ENCODE measurements at places on chromosomes 6 and 20.

- DNase-seq, result no peak
Measured at GRCh38 chr6:18405477-18406293, 18.5 kb downstream of the RNF144B start.

DNA sequence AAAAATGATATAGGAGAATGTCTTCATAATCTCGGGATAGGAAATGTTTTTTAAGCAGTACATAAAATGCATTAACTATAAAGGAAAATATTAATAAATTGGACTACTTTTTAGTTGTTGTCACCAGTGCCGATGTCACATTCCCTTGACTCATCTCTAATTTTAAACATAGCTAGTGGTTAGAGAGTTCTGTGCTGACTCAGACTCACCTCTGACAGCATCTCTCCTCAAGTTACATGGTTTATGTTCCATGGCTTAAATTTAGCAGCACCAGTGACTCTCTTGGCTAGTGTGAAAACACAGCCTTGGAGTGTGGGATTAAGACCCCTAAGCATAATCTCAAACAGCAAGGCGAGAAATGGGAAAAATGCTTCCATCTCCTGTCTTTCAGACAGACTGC is 311.8 kb upstream of the MMS22L start:
- no peak for DNase-seq

DNA sequence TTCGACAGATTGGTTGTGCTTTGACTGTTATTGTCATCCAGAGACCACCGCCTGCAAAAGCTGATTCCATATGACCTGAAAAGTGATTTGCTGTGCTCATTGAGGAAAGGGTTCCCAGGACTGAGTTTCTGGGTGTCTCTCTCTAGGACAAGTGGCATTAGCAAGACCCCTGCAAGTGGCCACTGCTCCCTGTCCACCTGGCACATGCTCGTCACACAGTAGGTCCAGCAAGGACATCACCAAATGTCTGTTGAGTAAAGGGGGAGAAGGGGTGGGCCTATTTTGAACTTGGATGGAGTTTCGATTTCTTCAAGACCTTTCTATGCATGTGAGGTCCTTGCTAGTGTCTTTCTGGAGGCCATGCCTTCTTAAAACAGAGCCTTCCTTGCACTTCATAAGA is 48.9 kb upstream of the IYD start:
- DNase-seq, result no peak

- DNase-seq, result no peak
Measured at GRCh38 chr20:36105711-36106226, 48.8 kb upstream of the EPB41L1 start.

DNA sequence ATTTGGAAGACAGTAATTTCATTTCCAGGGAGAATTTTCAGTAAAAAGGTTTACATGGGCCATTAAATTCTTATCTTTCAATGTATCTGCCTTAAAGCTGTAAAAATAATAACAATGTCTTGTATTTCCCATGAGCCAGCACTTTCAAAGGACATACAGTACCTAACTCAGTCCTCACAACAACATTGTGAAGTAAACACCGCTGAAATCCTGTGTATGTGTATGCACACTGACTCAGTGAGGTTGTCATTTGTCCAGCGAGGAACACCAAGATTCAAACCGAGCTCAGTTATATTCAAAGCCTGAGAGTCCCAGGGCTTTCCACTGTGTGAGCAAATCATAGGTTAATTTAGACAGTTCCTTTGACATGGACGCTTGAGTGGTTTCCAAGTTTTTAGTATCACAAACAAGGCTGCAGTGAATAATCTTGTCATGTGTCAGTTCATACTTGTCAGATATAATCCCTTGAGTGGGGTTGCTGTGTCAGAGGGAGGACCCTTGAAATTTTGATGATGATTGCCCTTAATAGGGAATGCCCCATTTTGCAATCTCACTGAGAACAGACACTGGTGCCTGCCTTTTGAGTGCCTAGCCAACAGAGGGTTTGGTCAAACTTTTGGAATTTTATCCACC is 50.0 kb upstream of the SLC22A23 start:
- no peak for DNase-seq

- no peak for DNase-seq
Measured at GRCh38 chr6:3263096-3263495, 4.3 kb downstream of the PSMG4 start.

GRCh38 chr6:14819001-14819400 is 426.9 kb upstream of the JARID2 start:
- DNase-seq, result no peak

DNA sequence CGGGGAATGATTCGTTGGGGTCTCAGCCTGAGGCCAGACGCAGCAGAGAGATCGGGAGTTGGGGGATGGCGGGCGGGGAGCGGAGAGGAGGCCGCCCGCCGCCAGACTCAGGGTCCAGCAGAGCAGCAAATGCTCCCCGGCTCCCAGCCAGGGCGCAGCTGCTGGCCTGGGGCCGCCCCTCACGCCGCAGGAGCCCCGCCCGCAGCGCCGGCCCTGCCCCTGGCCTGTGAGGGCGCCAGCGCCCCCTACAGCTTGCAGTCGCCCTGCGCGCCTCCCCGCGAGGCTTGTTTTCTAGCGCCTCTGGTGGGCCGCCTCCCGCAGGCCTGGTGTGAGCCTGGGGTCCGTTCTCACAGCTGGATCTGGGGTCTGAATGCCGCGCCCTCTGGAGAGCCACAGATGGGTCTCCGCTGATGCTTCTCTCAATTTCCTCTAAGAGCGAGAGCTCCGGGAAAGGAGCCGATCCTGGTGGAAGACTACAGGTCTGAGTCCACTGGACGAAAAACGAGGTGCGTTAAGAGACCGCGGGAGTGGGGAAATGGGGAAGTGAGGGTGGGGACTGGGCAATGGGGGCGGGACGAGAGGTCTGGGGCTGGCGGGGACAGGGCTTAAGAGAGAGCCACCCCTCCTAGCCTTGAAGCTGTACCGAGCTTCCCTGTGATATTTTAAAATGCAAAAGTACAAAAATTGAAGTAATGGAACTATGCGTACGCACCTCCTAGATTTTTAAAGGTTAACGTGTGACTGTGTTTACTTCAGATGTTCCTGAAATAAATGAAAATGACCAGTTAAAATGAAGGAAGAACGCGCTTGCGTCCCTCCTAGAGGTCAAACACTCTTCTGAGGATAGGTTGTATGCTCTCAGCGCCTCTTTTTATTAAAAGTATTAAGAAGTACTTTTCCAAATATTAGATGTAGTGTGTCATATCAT is 30.1 kb downstream of the TRIM38 start:
- peak; percentile 91 for DNase-seq

- DNase-seq, result no peak
Measured at GRCh38 chr20:60316476-60317158, 358.4 kb downstream of the CDH26 start.

GRCh38 chr6:36025932-36026327 is 1.5 kb upstream of the SLC26A8 start:
- no peak for DNase-seq

DNA sequence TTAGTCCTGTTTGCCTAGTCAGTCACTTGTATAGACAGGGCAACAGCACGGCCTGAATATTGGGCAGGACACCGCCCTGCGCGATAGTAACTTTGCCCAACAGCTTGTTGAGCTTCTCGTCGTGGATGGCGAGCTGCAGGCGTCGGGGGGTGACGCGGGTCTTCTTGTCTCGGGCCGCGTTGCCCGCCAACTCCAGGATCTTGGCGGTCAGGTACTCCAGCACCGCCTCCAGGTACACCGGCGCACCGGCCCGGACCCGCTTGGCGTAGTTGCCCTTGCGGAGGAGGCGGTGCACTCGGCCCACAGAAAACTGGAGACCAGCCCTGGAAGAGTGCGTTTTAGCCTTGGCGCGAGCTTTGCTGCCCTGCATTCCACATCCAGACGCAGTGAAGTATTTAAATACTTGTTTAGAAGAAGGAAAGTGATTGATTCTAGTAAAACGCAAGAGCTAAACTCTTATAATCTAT is 92.8 kb upstream of the BTN3A2 start:
- peak; percentile 31 for DNase-seq

GRCh38 chr6:108616973-108617372 is 56.3 kb downstream of the FOXO3 start:
- DNase-seq, result no peak

GRCh38 chr20:46994341-46994740 is 99.7 kb downstream of the EYA2 start:
- no peak for DNase-seq

- no peak for DNase-seq
Measured at GRCh38 chr6:160198606-160199211, 59.9 kb downstream of the SLC22A2 start.

- DNase-seq, result no peak
Measured at GRCh38 chr6:157106487-157106886, 216.8 kb downstream of the TMEM242 start.

DNA sequence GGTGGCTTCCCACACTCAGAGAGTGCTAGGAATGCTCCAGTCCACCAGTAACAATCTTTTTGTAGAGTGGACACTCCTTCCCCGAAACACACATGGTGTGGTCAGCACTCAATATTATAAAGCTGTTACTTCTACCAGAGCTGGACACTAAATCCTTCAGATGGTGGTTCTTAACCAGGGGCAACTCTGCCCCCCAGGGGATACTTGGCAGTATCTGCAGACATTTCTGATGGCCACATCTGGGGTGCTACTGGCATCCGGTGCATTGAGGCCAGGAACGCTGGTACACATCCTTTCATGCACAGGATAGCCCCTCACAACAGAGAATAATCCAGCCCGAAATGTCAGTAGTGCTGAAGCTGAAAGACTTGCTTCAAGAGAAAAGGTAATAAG is 124.4 kb downstream of the NFATC2 start:
- no peak for DNase-seq

- peak; percentile 79 for DNase-seq
Measured at GRCh38 chr20:59977086-59977485, 18.9 kb downstream of the CDH26 start.

GRCh38 chr20:52191916-52192718 is 538 bp upstream of the ZFP64 start:
- peak; percentile 26 for DNase-seq

GRCh38 chr20:13784271-13784892 is 337 bp downstream of the ESF1 start:
- no peak for DNase-seq

DNA sequence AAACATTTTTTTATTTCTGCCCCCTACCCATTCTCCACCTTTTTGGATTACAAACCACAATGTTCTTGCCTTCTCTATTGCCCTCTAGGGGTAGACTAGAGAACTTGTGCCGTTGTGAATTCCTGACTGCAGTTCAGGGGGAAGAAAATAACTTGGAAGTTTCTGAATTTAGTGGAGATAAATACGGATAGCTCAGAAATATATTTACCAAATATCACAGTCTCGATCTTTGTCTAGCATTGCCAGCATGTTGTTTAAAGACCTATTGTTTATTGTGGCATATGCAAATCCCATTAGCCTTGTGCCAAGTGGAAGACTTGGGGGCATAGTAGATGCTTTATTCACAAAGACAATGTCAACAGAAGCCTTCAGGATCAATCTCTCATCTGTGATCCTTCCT is 154.1 kb upstream of the MMS22L start:
- peak; percentile 94 for DNase-seq

DNA sequence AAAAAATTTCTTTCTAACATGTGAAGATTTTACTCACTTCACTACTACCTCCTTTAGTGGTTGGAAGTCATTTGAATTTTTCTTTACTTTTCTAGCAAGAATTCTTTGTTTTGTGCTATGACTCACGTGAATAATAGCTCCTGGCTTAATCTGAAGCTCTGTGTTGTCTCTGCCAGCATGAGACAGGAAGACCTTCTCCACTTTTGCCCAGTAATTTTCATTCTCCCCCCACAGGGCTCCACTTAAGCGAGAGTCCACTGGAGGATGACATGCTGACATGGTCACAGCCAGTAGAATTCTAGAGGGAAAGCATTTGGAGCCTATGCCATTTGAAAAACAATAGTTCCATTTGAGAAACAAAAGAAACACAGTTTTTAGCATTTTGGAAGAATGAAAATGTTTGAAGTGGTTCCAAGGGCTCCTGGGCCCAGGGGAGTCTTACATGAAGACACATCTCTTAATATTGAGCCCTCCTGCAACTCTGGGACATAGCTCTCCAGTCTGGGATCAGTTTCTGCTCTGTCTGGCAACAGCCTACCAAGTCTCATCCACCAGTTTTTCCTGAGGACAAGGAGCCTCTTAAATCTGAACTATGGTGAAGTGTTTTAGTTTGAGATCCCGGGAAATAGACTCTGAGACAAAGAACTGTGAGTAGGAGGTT is 231.4 kb downstream of the PAX1 start:
- no peak for DNase-seq

- no peak for DNase-seq
Measured at GRCh38 chr6:112348891-112349635, 1.9 kb downstream of the RFPL4B start.

GRCh38 chr6:29745386-29745785 is 22.2 kb downstream of the HLA-F start:
- no peak for DNase-seq

DNA sequence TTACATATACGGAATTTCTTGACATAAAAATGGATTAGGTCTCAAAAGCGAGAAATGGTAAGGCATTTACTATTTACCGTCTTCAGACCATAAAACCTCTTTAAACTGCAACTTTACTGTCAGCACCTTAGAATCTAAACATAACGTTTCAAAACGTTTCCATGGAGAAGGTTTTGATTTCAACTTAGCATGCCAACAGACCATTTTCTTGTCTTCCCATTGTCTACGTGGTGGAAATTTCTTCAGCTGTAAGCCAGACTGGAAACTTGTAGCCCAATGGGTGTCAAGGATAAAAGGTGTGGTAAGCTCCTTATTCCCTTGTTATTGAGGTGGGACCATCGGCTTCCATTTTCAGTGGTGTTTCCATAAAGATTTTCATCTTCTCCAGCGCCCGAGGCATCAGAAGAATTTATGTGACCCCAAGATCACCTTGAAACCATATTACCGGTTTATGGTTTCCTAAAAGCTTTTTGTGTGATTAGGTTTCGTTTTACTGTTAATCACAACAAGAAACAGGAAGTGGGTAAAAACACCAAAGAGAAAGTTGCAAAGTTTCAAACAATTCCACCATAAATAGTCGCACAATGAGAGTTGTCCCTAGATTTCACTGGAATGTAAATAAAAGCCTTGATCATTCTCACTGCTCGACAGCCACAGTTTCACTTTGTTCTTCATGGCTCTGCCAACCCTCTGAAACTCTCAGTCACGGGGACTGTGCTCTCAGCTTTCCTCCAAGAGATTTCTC is 63.0 kb upstream of the CD2AP start:
- peak; percentile 13 for DNase-seq

- no peak for DNase-seq
Measured at GRCh38 chr6:110338820-110339470, 19.2 kb downstream of the METTL24 start.

- DNase-seq, result no peak
Measured at GRCh38 chr6:43399932-43400487, 27.3 kb upstream of the ABCC10 start.

DNA sequence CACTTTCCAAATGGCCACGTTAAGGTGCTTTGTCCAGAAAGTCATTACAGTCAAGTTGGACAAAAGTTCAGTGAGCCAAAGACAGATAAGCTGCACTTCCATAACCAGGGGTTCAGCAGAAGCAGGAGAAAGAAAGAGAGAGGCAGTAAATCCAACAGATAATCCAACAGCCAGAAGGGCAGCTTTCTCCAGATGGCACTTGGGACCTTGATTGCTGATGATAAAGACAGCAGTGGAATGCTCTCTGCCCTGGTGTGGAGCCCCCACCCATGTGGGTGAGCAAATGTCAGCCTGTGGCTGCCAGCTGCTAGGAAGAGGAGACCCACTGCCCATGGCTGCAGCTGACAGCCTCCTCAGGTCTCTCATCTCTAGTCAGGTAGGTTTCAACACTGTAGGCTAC is 18.7 kb upstream of the NRSN1 start:
- no peak for DNase-seq

Data from globus pallidus (tissue), 1 donor.